ENCODE measurements at places on chromosomes 3 and 15. TPM values are rescaled to one million over a fixed set of nuclear protein-coding genes. Genes with fewer than 3 reads are reported as not detected.
A peak's percentile ranks its signal among the peaks of the same experiment; 100 is the strongest.

Gene ANKRD63
- total RNA-seq, result 0.26 TPM

Gene C2CD4B
- total RNA-seq, result not detected

DNA sequence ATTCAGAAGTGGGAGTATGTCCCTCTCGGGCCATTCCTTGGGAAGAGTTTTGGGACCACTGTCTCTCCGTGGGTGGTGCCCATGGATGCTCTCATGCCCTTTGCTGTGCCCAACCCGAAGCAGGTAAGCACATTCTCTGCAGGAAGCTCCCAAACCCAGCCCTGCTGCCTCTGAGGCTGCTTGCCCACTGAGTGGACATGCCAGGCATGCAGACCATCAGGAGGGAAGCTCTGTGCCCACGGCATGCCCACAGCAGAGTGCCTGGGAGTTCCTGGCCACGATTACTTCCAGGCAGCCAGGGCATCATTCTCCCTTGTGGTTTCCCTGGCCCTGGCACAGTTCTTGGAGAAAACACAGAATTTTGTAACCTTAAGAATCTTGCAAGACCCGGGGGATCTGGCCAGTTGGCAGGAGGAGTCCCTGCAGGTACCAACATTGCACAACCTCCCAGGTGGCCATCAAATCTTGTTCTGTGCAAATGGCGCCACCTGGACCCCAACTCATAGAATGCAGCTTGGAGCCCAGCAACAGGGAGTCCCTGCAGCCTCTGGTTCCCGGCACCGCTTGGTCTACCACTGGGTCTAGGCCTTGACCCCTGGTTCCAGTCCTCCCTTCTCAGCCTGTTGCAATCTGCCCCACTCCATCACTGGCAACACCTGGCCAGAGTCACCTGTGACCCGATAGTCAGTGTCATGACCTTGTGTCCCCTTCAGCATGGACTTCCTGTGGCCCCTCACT lies 20.4 kb downstream of the FAH start:
- DNase-seq, result peak; percentile 80
- peaks cover 4% of the 10 kb centered on the region for H3K4me1 ChIP-seq
- H3K4me3 ChIP-seq, result no peak overlapping the region
- peaks cover 9% of the 10 kb centered on the region for H3K36me3 ChIP-seq

DNA sequence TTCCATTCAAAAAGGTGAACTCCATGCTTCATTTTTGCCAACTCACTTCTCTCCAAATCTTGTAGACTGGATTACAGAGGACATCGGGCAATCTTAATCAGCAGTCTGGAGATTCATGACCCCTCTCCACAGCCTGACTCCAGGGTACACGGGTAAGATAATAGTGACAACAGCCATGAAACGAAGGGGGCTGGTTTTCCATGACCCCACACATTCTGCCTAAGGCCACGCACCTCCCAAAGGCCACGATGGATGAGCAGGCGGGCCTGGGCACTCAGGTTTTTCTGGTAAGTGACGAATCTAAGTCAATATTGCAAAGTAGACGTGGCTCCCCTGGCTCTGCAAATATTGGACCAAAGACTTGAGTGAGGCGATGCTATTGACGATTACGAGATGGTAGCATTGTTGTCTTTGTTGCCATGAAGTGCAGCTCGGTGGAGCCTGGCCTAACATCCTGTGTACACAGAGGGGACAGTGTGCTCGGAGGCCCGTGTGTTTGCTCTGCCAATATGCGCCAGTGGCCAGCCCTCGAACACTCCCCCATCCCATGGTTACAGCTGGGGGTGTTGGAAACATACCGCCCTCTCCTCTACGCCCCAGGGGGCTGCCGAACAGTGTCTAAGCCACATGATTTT lies 119.1 kb downstream of the OPA1 start:
- no peaks in the 10 kb centered on the region for H3K27me3 ChIP-seq
- H3K4me1 ChIP-seq, result peaks cover 9% of the 10 kb centered on the region
- H3K36me3 ChIP-seq, result peaks cover 8% of the 10 kb centered on the region
- no peak overlapping the region for H3K4me3 ChIP-seq

DNA sequence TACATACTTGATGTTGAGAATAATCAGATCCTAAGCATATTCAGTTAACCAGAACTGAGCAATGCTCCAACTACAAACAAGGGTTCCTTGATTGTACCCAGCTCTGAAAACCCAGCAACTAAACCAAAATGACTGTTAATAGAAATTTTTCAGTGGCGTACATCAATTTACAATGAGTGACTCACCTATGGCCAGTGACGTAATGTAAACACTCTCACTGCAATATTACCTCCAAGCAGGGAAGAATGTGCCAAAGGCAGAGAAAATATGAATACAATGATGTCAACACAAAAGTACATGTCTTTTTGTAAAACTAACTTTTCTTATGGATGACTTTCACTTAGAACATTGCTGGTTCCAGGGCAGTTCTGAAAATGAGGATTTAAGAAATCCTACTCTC lies 611.3 kb downstream of the EDEM1 start:
- no peak overlapping the region for H3K4me3 ChIP-seq
- no peak for DNase-seq
- no peaks in the 10 kb centered on the region for H3K4me1 ChIP-seq
- no peaks in the 10 kb centered on the region for H3K36me3 ChIP-seq
- no peaks in the 10 kb centered on the region for H3K27me3 ChIP-seq

GRCh38 chr15:74240002-74240568 lies 4.0 kb downstream of the CCDC33 start:
- no peak for DNase-seq
- H3K4me1 ChIP-seq, result peaks cover 4% of the 10 kb centered on the region
- no peaks in the 10 kb centered on the region for H3K36me3 ChIP-seq
- no peak overlapping the region for H3K27ac ChIP-seq
- peaks cover 16% of the 10 kb centered on the region for H3K27me3 ChIP-seq

DNA sequence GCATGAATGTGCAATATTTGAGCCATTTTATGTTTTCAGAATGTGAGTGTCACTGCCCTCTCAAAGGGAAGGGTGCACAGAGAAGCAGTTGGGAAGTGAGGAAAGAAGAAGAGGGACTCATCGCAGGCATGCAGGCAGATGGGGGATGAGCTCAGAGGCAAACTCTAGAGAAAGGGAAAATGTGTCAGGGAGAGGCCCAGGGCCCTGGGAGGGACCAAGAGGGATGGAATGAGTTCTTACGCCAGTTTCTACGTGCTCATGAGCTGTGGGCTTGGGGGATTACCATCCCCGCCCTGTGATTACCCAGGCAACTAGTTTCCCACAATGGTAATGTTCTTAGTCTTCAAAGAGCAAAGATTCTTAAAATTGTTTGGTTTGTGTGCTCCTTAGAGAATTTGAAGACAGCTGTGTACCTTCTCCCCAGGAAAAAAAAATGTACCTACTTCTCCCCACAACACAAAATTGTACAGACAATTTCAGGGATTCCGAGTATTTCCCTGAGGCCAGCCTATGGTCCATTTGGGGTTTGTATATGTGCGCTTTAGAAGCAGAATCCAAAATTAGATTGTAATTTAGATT lies 17.8 kb downstream of the GCSAM start:
- no peak for DNase-seq
- H3K36me3 ChIP-seq, result peaks cover 7% of the 10 kb centered on the region
- no peak overlapping the region for H3K27ac ChIP-seq
- peaks cover 22% of the 10 kb centered on the region for H3K4me1 ChIP-seq

DNA sequence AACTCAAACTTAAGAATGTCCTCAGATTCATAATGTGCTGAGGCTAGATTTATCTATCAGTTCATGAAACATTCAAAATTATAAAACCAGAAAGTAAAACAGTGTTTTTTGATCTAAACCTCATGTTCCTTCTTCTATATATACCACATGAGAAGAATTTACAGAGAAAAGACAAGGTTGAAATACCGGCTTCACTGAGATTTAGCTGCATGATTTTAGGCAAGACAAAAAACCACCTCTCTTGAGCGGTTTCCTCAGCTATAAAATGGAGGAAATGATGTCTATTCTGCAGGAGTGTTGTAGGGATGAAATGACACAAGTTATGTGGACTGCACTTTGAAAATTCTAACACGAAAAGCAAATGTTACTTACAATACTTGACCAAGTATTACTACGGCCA lies 80.6 kb upstream of the FOXB1 start:
- peaks cover 2% of the 10 kb centered on the region for H3K36me3 ChIP-seq
- H3K27ac ChIP-seq, result no peak overlapping the region
- H3K27me3 ChIP-seq, result peaks cover 5% of the 10 kb centered on the region
- no peak for DNase-seq

GRCh38 chr3:105515372-105515771 lies 148.7 kb downstream of the ALCAM start:
- H3K4me1 ChIP-seq, result no peaks in the 10 kb centered on the region
- peaks cover 4% of the 10 kb centered on the region for H3K27me3 ChIP-seq
- no peak for DNase-seq
- H3K4me3 ChIP-seq, result no peak overlapping the region
- H3K36me3 ChIP-seq, result no peaks in the 10 kb centered on the region

GRCh38 chr3:141796889-141797781 lies 33.9 kb downstream of the GRK7 start:
- peaks cover 2% of the 10 kb centered on the region for H3K36me3 ChIP-seq
- peaks cover 41% of the 10 kb centered on the region for H3K4me1 ChIP-seq
- H3K27me3 ChIP-seq, result peaks cover 2% of the 10 kb centered on the region
- peak; percentile 71 for DNase-seq

DNA sequence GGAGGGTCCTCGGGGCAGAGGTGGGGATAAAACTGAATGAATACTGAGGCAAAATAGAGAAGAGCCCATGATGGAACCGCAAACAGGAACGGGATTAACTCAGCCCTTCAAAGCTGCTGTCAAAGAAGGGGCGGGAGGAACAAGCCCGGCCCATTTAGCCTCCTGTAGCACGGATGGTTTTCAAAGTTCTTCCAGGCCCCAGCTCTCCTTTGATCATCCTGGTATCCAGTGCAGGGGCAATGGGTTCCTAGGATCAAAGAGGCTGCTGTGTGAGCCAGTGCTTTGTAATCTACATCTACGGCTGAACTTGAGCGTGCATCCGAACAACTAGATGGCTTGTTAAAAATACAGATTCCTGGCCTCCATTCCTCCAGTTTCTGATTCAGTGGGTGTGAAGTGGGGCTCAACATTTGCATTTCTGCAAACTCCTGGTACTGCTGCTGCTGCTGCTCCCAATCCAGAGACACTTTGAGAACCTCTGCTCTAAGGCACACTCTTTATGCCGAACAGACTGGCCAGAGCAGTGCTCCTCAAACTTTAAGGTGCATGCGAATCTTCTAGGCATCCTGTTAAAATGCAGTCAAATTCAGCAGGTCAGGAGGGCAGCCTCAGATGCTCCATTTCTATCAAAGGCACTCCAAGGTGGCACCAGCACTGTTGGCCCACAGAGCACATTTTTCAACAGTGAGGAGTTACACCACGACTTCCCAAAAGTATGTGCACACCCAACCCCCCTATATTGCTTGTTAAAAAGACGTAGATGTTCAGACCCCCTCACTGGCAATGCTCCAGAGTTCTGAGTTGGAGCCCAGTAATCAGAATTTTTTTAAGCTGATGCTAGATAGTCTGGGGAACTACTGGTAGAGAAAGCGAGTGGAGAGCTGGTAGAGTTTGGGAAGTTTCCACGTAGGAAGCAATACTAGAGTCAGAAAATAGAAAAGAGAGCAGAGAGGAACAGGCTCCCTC lies 5.6 kb downstream of the GALNT15 start:
- H3K4me3 ChIP-seq, result no peak overlapping the region
- peaks cover 3% of the 10 kb centered on the region for H3K27me3 ChIP-seq
- peaks cover 2% of the 10 kb centered on the region for H3K4me1 ChIP-seq
- DNase-seq, result no peak
- H3K36me3 ChIP-seq, result no peaks in the 10 kb centered on the region

- no peak overlapping the region for H3K27ac ChIP-seq
- no peak for DNase-seq
- H3K4me3 ChIP-seq, result no peak overlapping the region
- H3K36me3 ChIP-seq, result peaks cover 10% of the 10 kb centered on the region
These were observed 12.1 kb upstream of the VPS39 start for GRCh38 chr15:42220216-42220615.

- no peaks in the 10 kb centered on the region for H3K27me3 ChIP-seq
- peaks cover 12% of the 10 kb centered on the region for H3K36me3 ChIP-seq
- no peak for DNase-seq
- H3K27ac ChIP-seq, result no peak overlapping the region
- H3K4me3 ChIP-seq, result no peak overlapping the region
These were observed 43.4 kb downstream of the MYO5A start for GRCh38 chr15:52485290-52485689.

Gene GPD1L
- total RNA-seq, result 27.8 TPM

DNA sequence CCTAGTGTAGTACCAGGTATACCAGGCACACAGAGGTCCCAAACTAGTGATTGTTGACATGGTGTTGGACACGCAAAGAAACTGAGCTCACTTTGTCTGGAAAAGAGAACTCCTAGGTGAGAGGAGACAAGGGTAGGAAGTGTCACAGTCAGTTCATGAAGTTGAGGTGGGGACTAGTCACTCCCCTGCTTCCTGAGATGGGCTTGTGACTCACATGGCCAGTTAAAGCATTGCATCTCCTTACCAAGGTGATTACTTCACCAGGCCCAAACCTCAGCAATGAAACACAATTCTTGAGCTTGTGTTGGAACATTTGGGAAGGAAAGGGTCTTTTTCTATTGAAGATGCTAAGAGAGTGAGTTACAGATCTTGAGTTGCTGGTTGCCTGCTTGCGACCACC lies 49.2 kb upstream of the RAD18 start:
- peaks cover 2% of the 10 kb centered on the region for H3K27me3 ChIP-seq
- H3K27ac ChIP-seq, result no peak overlapping the region
- H3K36me3 ChIP-seq, result no peaks in the 10 kb centered on the region
- peaks cover 9% of the 10 kb centered on the region for H3K4me1 ChIP-seq
- H3K4me3 ChIP-seq, result no peak overlapping the region
- no peak for DNase-seq

Gene PLSCR4
- not detected for total RNA-seq

- H3K4me3 ChIP-seq, result no peak overlapping the region
- H3K27ac ChIP-seq, result no peak overlapping the region
- no peaks in the 10 kb centered on the region for H3K4me1 ChIP-seq
- H3K36me3 ChIP-seq, result no peaks in the 10 kb centered on the region
- no peak for DNase-seq
- peaks cover 4% of the 10 kb centered on the region for H3K27me3 ChIP-seq
These were observed 102.8 kb downstream of the ARRDC4 start for GRCh38 chr15:98063315-98063714.

- no peak for DNase-seq
- H3K27me3 ChIP-seq, result peaks cover 14% of the 10 kb centered on the region
- H3K27ac ChIP-seq, result no peak overlapping the region
- H3K4me3 ChIP-seq, result no peak overlapping the region
- peaks cover 2% of the 10 kb centered on the region for H3K4me1 ChIP-seq
- no peaks in the 10 kb centered on the region for H3K36me3 ChIP-seq
These were observed 133.4 kb upstream of the ACP3 start for GRCh38 chr3:132183811-132184210.

- H3K27ac ChIP-seq, result no peak overlapping the region
- H3K27me3 ChIP-seq, result no peaks in the 10 kb centered on the region
- no peak overlapping the region for H3K4me3 ChIP-seq
- DNase-seq, result no peak
- H3K4me1 ChIP-seq, result peaks cover 11% of the 10 kb centered on the region
- H3K36me3 ChIP-seq, result no peaks in the 10 kb centered on the region
These were observed 21.8 kb upstream of the CA12 start for GRCh38 chr15:63403254-63403945.

Gene ZBTB47
- 1.3 TPM for total RNA-seq

Measured in activated naive CD8-positive, alpha-beta T cell treated with anti-CD3 and anti-CD28 coated beads, Interleukin-2, amount 10 ng/mL, durations not matched to agents 7 days and 5 days (primary cell).